ENCODE measurements at places on chromosomes 7 and 10.
A peak's percentile ranks its signal among the peaks of the same experiment; 100 is the strongest.

- no peak for DNase-seq
Measured at GRCh38 chr10:70958396-70958795, 70.0 kb upstream of the PCBD1 start.

- no peak for DNase-seq
Measured at GRCh38 chr7:97639036-97639435, 92.8 kb upstream of the TAC1 start.

- no peak for DNase-seq
Measured at GRCh38 chr10:86486856-86487255, 34.7 kb downstream of the WAPL start.

GRCh38 chr10:42932735-42933447, 144.0 kb upstream of the RET start:
- DNase-seq: no peak

- DNase-seq: no peak
Measured at GRCh38 chr10:110357252-110357780, 52.6 kb upstream of the SMNDC1 start.

GRCh38 chr10:59754951-59755350, 1.7 kb upstream of the MRLN start:
- DNase-seq: no peak

DNA sequence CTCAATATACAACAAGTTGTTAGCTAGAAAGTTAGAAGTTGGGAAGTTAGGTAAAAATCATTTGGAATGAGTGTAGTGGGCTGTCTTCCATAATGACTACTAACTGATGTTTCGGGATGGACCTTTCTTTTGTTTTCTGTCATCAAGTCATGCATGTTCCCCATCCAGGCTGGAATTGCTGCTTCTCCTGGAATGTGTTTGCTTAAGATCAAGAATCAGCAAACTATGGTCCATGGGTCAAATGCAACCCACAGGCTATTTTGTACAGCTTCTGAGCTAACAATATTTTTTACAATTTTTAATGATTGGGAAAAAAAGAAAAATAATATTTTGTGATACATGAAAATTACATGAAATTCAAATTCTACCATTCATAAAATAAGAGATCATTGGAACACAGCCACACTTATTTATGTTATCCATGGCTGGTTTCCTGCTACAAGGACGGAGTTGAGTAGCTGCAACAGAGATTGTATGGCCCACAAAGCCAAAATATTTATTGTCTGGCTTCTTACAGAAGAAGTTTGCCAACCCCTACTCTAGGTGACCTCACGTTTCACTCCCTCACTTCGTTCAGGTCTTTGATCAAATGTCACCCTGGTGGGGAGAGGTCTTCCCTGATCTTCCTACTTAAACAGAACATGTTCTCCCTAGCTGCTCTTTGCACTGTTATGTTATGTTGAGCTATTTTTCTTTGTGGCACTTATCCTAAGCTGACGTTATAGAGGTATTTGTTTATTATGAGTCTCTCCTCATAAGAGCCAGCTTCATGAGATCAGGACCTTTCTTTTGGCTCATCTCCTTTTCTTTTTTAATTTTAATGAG, 127.1 kb downstream of the RALA start:
- no peak for DNase-seq

DNA sequence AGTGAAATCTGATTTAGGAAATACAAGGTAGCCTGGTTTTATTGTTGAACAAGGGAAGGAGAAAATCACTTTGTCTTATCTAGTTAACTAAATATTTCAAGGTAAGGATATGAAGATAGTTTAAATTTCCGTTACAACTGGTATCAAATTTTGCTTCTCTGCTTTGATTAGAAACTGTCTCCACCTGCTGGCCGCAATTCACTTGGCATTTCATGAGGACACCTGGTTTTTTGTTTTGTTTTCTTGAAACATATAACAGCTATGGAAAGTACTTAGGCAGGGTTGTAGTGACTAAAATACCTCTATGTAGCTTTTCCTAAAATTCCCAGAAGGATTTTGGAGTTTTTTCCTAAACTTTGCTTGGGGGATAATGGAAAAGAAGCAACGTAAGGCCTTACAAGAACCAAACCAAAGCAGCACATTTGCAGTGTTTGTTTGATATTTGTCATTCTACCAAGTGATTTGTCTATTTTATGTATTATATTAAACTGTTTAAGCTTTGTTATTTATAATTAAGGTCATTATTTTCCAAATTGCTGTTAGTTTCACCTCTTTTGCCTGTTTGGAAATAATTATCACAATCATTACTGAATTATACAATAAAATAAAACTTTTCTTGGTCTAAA, 73.6 kb downstream of the AHCYL2 start:
- no peak for DNase-seq

- DNase-seq: no peak
Measured at GRCh38 chr7:1704811-1705738, 35.0 kb downstream of the ELFN1 start.

DNA sequence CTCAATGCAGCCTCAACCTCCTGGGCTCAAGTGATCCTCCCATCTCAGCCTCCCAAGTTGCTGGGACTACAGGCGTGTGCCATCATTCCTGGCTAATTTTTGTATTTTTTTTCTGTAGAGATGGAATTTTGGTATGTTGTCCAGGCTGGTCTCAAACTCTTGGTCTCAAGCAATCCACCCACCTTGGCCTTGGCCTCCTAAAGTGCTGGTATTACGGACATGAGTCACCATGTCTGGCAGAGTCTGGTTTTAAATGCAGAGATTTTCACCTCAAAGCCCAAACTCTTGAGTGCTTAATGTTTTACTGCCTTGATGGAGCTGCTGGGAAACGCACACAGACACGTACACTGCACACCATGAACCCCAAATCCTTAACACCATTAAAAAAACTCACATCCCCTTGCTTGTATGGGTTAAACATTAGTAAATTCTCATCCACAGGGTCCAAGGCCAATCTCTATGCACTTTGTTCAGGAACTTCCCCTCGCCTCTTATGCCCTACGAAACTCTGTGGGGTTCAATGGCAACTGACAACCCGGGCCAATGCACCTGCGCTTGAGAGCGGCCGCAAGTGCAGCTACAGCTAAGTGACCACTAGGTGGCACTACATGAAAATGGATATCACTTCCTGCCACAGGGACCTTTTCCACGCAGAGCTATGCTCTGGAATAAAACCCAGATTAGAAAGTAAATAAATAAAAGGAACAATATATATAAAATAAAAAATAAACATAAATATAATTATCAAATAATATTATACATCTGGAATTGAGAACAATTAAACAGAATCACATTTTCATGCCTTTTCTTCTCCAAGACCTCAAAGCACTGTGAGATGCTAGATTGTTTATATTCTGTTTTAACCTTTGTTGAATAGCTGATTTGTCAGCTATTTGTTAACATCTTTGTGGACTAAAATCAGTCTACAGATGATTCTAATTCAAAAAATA, 66.9 kb upstream of the AFAP1L2 start:
- DNase-seq: peak; percentile 3

DNA sequence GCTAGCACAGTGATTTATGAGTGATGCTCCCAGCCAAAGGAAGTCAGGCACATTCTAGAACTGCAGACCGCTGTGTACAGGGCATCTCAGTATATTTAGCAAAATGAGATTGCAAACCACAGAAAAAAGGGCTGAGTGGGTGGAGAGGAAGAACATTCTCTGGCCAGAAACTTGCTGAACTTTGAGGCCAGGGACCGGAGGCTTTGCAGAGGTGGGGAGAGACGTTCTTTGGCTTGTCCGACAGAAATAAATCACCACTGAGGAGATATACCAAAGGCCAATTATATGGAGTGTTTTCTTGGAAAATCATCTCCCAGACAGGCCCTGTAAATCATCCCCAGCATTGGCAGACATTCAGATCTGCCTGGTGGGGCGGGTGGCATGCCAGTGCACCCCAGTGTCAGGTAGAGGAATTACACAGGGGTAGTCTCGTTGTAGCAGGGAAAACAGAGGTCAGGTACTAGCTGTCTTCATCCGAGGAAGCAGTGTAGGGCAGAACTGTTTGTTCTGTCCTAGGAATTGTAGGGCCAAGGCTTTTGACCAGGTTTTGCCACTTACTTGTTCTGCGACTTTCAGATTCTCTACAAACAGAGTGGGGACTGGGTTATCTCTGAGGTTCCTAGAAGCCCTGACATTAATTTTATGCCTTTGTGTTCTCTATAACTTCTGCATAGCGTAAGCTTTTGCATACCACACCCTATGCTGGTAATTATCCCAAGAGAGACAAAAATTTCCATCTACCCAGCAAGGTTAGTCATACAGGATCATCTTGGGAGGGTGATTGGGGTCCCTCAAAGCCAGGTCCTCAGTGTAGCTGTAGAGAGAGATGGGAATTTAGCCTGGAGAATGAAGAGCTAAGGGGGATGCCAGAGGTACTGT, 655.6 kb downstream of the LRMDA start:
- DNase-seq: no peak

- DNase-seq: no peak
Measured at GRCh38 chr10:102334101-102334500, 61.4 kb upstream of the NFKB2 start.

- DNase-seq: no peak
Measured at GRCh38 chr10:76242956-76243355, 811.5 kb downstream of the LRMDA start.

- DNase-seq: no peak
Measured at GRCh38 chr10:35127289-35127891, 744 bp downstream of the CREM start.

DNA sequence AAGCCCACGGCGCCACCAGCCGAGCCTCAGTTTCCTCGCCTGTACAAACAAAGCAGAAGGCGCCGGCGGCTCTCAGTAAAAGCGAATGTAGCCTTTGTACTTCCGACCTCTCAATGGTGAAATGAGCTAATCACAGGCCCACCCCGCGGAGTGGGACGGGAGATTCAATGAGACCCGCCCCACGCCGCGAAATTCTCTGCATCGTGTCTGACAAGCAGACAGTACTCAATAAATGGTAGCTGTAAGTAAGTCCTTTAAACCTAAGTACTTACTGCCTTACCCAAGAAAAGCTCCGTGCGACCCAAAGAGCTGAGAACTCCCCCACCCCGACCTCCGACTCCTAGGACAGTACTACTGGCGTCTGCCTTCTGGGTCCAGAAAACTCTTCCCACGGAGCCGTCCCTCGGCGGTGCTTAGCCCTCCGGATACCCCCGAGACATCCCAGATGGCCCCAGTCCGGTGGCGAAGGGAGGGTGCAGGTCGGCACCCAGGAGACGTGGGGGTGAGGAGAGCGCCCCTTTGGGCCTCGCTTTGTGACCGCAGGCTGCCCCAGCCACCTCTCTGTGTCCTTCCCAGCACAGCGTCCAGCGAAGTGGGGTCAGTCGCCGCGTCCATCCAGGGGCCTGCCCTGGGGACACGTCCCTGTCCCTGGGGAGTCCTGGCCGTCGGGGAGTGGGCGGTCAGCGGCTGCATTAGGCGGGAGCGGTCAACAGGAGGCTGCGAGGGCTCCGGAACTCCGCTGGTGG, 972 bp upstream of the CXCL12 start:
- DNase-seq: no peak

- no peak for DNase-seq
Measured at GRCh38 chr7:123193235-123193634, 6.5 kb downstream of the SLC13A1 start.

DNA sequence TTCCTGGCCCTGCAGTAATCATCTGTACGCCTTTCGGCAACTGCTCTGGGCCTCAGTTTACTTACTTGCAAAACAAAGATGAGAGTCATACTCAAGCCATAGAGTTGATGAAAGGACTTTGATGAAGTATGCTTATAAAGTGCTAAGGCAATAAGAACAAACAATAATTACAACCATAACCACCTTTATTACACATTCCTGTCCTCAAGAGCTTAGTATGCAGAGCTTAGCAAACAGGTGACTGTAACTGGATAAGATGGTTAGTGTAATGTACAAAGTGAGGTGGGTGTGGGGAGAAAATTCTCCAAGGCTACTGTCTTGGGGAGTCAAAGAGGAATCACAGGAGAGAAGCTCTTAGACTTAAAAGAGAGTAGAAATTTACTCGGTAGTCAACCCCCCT, 117.0 kb upstream of the AFAP1L2 start:
- DNase-seq: no peak

GRCh38 chr10:25405871-25406270, 231.1 kb downstream of the GPR158 start:
- DNase-seq: no peak

- DNase-seq: no peak
Measured at GRCh38 chr7:55539380-55539779, 32.9 kb downstream of the VOPP1 start.

DNA sequence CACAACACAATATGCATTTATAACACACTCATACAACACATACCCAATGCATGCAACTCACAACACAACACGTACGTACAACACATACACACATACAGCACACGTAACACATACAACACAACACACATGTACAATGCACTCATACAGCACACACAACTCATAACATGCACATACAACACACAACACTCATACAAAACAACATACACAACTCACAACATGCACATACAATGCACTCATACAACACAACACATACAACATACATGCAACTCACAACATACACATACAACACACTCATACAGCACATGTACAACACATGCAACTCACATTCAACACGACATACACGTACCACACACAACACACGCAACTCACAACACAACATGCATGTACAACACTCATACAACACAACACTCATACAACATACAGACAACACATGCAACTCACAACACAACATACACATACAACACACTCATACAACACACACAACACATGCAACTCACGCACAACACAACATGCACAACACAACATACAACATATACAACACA, 21.8 kb downstream of the DIP2C start:
- DNase-seq: no peak

DNA sequence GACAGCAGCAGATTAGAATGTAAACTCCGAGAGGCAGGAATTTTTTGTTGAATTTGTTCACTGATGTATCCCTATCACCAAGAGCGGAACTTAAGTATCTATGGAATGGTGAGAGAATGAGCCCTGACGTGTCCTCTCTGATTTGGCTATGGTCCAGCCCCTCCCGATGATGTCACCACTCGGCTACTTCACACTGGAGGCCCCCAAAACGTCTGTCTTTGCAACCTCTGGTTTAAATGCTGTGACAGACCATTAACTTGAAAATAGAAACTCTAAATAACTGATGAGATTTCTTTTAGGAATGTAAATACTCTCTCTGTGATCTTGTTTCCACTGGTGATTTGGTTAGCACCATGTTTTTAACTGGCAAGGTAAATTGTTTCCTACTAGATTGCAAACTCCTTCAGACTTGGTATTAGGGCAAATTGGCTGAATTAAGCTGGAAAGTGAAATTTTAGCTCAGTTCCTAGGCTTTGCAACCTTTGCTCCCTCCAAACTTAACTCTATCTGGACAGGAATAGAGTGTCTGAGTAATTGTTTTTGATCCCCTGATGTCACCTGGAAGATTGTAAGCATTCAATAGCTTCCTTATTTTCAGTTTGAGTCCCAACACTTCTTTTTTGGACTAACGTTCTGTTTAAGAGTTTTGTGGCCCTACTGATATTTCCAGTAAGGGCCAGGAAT, 19.1 kb downstream of the SLC16A12 start:
- DNase-seq: no peak

DNA sequence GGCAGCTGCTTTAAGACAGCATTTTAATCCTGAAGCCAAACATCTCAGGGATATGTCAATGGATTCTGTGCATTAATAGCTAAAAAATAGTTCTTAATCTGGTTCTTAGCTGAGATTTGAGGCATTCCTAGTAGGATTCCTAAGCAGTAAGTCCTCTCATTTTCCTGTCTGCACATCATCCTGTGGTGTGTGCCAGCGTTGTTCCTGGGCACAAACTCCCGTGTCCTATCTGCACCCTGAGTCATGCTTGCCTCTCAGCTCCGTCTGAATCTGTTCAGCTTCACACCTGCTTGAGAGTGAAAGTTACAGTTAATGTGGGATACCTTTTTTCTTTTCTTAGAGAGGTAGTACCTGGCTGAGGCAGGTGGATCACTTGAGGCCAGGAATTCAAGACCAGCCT, 19.5 kb downstream of the BAG3 start:
- no peak for DNase-seq

- DNase-seq: no peak
Measured at GRCh38 chr10:11586170-11586569, 25.3 kb downstream of the USP6NL start.

All from NCI-H1436 treated with DMSO at 0.1 percent for 48 hours (cell line).